ENCODE measurements at places on chromosomes 11 and 22.

- no peak for DNase-seq
Measured at GRCh38 chr11:128692753-128693415, 988 bp upstream of the FLI1 start.

- no peak for DNase-seq
Measured at GRCh38 chr22:46115388-46115678, 35.0 kb upstream of the PPARA start.

DNA sequence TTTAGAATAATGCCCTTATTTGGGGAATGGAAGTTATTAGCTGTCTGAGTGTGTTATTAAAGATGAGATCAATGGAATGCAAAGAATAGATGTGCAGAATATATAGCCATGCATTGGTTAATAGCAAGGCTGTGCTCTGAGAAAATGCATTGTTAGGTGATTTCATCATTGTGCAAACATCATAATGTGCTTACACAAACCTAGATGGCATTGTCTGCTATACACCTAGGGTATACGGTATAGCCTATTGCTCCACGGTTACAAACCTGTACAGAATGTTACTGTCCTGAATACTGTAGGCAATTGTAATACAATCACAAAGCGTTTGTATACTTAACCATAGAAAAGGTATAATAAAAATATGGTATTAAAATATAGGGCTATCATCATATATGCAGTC, 25.5 kb downstream of the SLC5A12 start:
- peak; percentile 42 for DNase-seq

DNA sequence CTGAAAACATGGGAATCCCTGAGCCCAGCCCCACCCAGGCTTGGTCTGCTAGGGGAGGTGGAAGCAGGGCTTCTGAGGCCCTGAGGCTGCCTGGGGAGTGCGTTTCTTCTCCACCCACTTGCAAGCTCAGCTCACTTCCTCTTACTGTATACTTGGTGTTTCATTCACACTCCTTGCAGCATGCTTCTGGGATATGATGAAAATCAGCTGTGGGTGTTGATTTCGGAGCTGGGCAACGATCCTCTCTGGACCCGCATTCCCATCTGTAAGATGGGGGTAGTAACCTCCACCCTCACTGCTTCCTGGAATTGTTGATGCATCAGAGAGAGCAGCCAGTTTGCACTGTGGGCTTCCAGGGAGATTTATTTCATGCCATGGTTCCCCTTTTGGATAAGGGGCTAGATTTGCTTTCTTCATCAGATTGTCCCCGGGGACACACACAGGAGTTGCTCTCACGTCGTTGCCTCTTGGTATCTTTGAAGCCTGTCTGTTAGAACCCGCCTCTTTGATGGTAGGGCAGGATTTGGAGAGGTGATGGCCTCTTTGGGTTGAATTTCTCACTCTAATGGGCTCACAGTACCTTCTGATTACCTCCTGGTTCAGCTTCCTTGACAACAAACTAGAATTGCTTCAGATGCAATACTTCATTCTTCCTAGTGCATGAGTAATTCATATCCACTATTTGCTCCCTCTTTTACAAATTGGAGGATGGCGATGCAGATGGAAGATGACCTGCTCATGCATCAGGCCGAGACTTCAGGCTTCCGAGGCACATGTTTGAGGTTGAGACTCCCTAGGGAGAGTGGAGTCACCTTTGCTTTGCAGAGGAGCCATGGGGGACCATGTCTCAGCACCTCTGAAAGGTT, 40.4 kb downstream of the BCR start:
- no peak for DNase-seq

GRCh38 chr22:35315855-35316745, 16.4 kb downstream of the TOM1 start:
- DNase-seq = peak; percentile 85

GRCh38 chr22:22001664-22002525, 19.3 kb upstream of the TOP3B start:
- DNase-seq = no peak

- DNase-seq = no peak
Measured at GRCh38 chr11:45278714-45279113, 7.4 kb downstream of the SYT13 start.

DNA sequence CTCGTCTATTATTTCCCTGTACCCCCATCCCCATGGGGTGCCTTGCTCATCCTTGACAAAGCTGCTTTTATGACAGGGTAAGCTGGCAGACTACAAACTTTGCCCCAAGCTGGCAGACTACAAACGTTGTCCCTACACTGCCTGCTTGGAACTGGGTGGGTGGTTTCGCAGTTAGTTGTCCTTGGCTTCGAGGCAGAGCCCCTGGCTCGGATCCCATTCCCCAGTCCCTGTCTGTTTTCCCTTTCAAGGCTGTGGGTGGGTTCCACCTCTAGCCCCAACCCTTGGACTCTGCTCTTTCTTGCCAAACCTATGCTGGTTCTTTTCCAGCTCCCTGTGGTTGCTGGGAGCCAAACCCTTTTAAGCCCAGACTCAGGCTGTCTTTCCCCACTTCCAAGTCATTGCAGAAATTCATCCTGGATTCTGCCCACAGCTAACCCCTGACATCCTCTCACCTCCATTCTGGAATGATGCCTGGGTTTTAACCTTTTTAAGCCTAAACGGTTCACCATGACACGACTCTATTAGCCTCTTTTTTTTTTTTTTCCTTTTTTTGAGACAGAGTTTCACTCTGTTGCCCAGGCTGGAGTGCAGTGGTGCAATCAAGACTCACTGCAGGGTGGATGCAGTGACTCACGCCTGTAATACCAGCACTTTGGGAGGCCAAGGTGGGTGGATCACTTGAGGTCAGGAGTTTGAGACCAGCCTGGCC, 9.2 kb upstream of the RBM14 start:
- no peak for DNase-seq

DNA sequence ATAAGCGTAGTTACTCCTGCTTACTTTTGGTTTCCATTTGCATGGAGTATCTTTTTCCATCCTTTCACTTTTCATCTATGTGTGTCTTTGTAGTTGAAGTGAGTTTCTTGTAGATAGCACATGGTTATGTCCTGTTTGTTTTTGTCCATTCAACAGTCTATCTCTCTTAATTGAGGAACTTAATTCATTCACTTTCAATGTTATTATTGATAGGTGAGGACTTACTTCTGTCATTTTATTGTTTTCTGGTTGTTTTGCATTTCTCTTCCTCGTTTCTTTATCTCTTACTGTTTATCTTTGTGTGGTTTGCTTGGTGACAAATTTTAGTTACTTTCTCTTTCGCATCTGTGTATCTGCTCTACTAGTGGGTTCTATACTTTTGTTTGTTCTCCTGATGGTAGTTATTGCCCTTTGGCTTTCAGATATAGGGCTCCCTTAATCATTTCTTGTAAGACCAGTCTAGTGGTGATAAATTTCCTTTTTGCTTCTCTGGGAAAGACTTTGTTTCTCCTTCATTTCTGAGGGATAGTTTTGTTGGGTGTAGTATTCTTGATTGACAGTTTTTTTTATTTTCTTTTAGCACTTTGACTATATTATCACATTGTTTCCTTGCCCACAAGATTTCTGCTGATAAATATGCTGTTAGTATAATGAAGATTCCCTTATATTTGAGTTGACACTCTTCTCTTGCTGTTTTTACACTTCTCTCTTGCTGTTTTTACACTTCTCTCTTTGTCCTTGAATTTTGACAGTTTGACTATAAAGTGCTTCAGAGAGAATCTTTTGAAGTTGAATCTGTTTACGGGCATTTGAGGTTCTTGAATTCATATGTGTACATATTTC, 9.0 kb upstream of the RAG1 start:
- no peak for DNase-seq

- no peak for DNase-seq
Measured at GRCh38 chr11:117606790-117607189, 190.2 kb downstream of the DSCAML1 start.

DNA sequence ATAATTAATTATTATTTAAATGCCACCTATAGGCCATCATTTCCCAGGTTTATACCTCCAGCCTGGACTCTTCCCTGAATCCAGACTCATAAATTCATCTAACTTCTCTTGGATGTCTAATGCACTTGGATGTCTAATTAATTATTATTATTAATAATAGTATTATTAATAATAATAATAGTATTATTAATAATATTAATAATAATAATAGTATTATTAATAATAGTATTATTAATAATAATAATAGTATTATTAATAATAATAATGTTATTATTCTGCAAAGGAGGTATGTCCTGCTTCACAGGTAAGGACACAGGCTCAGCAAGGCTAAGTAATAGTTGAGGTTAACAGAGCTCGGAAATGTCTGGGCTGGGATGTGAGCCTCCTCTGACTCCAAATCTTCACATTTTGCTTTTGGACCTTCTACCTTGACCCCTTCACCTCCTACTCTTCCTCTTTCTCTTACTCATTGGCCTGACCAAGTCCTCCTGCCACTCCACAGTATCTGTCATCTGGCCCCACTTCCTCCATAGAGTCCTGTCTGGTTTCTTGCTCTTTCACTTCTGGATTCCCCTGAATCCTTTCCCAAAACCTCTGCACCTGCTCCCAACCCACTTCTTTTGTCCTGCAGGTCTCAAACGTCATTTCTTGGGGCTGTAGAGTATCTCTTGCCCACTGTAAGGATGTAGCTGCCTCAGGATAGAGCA, 8.0 kb downstream of the RIBC2 start:
- DNase-seq = no peak

DNA sequence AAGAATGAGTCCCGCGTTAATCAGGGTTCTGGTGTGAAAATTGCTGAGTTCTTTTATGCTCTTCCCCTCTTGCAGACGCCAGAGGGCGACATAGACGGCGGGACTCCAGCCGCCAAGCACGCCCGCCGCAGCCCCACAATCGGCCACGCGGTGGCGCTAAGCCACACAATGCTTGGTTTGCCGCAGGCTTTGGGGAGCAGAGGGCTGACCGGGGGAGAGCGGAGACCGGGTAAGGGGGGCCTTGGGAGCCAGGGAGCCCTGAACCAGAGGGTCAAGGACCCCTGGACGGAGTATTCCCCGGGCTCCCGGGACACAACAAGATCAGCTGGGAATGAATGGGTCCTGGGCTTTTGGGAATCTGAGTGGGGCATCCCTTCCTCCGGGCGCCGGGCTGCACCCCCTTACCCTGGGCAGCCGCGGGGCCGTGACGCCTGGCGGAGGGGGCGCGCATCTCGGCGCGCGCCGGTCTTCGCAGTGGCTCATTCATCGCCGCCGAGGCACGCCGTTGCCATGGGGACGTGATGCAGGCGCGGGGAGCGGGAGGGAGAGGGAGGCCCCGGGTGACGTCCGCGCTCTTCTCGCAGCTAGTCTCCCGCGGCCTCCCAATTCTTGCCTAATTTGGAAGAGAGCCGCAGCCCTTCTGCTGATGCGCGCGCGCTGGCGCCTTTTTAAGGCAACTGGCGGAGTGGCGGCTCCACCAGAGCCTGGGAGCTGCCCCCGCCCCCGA, 12.2 kb upstream of the NPAS4 start:
- peak; percentile 93 for DNase-seq

- DNase-seq = no peak
Measured at GRCh38 chr11:48052183-48053044, 72.1 kb downstream of the PTPRJ start.
